ENCODE measurements at places on chromosomes 4 and X. TPM values are rescaled to one million over a fixed set of nuclear protein-coding genes. Genes with fewer than 3 reads are reported as not detected.
A peak's percentile ranks its signal among the peaks of the same experiment; 100 is the strongest.

DNA sequence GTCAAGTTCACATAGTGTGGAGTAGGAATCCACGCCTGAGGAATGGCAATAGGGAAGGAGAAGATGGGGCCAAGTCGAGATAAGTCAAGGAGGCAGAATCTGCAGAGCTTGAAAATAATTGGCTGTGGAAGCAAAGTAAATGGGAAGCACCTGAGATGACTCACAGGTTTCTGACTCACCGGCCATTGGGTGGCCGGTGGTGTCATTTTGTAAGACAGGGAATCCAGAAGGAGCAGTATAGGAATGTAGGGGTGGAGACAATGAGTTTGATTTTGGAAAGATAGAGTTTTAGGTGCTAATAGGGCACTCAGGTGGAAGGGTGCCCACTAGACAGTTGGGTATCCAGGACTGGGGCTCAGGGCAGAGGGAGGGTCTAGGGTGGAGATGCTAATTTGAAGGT lies 201.0 kb upstream of the MAMLD1 start:
- no peaks in the 10 kb centered on the region for H3K36me3 ChIP-seq
- H3K4me1 ChIP-seq, result peaks cover 4% of the 10 kb centered on the region
- H3K27me3 ChIP-seq, result no peaks in the 10 kb centered on the region
- DNase-seq, result peak; percentile 53
- H3K4me3 ChIP-seq, result no peak overlapping the region

- DNase-seq, result peak; percentile 13
- H3K4me1 ChIP-seq, result no peaks in the 10 kb centered on the region
- H3K4me3 ChIP-seq, result no peak overlapping the region
- H3K36me3 ChIP-seq, result no peaks in the 10 kb centered on the region
Measured at GRCh38 chr4:42151568-42152506, 618 bp downstream of the BEND4 start.

DNA sequence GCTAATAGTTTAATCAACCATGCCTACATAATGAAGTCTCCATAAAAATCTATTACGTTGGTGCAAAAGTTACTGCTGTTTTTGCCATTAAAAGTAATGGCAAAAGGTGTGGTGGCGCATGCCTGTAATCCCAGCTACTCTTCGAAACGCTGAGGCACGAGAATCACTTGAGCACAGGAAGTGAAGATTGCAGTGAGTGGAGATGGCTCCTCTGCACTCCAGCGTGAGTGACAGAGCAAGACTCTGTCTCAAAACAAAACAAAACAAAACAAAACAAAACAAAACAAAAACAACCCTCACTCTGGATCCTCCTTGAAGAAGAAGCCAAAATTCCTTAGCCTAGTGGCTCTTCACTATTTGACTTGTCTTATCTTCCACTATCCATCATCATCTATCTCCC lies 78.0 kb downstream of the MSN start:
- H3K36me3 ChIP-seq, result no peaks in the 10 kb centered on the region
- H3K4me1 ChIP-seq, result peaks cover 19% of the 10 kb centered on the region
- no peak for DNase-seq
- H3K27ac ChIP-seq, result no peak overlapping the region
- H3K27me3 ChIP-seq, result no peaks in the 10 kb centered on the region

GRCh38 chr4:102918859-102919258 lies 50.1 kb downstream of the CISD2 start:
- H3K4me3 ChIP-seq, result no peak overlapping the region
- no peaks in the 10 kb centered on the region for H3K27me3 ChIP-seq
- no peak for DNase-seq
- no peaks in the 10 kb centered on the region for H3K4me1 ChIP-seq
- no peaks in the 10 kb centered on the region for H3K36me3 ChIP-seq
- H3K27ac ChIP-seq, result no peak overlapping the region

DNA sequence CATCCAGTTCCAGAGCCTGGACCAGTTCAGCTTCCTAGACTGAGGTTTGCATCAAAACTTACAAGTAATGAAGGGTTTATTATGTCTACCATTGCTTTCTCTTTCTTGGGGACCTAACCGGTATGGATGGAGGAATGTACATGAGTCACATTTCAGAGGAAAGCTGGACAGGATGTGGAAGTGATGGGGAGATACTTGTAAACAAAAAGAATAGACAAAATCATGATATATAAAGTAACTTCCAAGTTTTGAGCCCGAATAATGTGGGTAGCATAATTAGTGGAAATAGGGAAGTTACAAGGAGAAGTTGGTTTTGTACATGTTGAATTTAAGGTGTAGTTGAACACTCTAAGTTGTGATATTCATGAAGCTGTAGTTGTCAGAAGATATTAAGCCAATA lies 15.0 kb downstream of the FNIP2 start:
- no peak overlapping the region for H3K4me3 ChIP-seq
- H3K4me1 ChIP-seq, result peaks cover 35% of the 10 kb centered on the region
- H3K27me3 ChIP-seq, result no peaks in the 10 kb centered on the region

ANOS1 gene
- not detected for polyA plus RNA-seq

MAGEA11 gene
- not detected for polyA plus RNA-seq

PAGE2 gene
- polyA plus RNA-seq, result not detected

Data from GM23248 (cell line).